ENCODE measurements at places on chromosomes 13 and 19.

- DNase-seq, result no peak
These were observed 21.3 kb upstream of the ZNF599 start for GRCh38 chr19:34794066-34794960.

DNA sequence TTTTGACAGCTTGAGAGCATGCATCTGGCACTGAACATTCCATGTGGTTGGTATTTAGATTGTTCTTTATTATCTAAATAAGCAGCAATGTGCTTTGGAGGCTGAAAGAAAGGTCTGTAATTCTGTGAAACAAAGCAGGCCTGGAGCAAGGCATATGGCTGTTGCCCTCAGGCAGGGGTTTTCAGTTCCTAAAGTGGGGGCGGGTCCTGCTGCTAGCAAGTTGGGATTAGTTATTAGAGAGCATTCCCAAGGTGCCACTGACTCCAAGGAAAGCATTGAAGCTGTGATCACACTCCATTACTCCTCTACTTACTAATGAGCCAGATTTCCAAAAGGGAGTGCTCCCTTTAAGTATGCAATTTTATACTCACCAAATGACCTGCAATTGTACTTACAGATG, 432.2 kb downstream of the OLFM4 start:
- no peak for DNase-seq

DNA sequence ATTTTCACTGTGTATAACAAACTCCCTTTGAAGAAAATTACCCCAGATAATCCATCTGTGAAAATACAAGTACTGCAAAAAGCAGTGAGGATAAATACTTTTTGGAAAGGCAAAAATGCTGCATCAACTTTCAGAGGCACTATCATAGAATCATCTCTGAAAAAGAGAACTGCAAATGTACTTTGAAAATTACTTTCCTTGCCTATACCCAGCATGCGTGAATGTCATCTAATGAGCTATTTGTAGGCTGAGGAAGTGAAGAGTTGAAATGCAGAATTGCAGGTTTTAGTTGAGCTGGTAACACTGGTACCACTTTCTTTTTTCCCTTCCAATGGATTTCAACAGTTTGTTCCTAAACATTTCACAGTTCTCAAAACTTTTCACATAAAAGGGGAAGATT, 196.7 kb downstream of the TBC1D4 start:
- DNase-seq, result no peak

GRCh38 chr13:41361491-41361890, 50.4 kb downstream of the NAA16 start:
- no peak for DNase-seq
